Activated naive CD4-positive, alpha-beta T cell (primary cell): ENCODE measurements at places on chromosomes 5 and 9.

DNA sequence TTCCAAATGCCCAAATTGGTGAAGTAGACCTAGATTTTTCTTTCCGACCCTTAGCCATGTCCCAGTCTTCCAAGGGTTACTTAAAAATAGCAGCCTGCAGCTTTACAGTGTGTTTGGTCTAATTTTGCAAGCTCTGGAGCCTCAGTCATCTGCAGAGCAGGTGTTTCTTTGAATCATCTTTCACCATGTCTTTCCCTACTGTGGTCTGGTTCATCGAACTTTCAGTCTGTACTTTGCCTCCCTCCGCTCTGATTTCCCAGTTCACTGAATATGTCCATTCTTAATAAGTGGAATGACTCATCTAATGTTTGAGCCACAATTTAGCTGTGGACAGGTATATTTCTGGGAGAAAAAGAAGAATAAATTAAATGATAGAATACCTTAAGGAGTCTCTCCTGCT lies 1060.7 kb downstream of the EFNA5 start:
- DNase-seq: no peak

GRCh38 chr5:79263290-79263689 lies 27.4 kb downstream of the JMY start:
- no peak for DNase-seq

DNA sequence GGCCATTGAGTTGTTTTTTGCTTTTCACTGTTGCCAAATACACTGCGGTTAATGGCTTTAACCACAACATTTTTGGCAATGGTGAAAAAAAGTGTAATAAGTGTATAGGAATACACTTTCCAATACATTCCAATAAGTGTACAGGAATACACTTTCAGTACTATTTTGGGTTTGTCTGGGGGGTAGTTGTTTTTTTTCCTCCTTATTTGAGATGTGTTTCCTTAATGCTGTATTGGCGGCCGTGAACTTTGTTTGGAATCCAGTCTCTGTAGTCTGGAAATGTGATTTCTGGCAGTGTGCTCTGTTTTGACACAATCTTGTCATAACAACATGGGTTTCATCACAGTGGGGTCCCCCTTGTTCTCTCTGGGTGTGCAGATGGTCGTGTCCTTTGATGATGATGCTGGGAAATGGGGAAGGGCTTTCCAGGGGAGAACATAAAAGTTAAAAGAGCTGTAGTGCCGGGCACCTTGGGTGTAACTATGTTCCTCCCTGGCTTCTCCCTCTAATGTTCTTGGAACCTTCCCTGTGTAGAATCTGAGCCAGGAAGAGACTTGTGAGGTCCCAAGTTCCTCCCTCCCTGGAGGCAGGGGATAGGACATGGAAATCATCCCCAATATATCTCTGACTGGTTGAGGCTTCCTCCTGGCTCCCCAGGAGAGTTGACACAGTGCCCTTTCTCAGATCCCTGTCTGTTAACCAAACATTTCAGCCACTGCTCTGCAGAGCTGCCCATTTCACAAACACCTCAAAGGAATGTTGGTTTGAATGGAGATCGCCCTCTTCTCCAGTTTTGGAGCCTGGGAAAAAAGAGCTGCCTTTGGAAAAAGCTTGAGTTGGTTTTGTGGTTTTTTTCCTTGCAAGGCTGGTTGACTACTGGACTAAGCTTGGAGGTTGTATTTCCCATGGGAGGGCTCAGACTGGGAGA lies 44.8 kb downstream of the RCL1 start:
- DNase-seq: no peak

DNA sequence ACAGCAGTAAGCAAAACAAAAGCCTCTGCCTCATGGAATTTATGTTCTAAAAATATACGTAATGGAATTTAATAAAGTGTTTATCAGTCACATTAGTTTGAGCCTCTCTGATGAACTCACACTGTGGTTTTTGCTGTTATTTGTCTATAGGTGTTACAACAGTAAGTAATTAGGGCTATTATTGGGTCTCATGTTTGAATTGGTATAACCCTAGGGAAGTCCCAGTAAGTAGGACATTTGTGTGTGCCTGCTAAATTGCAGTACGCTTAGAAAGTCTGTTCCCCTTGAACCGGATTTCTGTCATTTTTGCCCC lies 197.6 kb downstream of the NR3C1 start:
- no peak for DNase-seq

DNA sequence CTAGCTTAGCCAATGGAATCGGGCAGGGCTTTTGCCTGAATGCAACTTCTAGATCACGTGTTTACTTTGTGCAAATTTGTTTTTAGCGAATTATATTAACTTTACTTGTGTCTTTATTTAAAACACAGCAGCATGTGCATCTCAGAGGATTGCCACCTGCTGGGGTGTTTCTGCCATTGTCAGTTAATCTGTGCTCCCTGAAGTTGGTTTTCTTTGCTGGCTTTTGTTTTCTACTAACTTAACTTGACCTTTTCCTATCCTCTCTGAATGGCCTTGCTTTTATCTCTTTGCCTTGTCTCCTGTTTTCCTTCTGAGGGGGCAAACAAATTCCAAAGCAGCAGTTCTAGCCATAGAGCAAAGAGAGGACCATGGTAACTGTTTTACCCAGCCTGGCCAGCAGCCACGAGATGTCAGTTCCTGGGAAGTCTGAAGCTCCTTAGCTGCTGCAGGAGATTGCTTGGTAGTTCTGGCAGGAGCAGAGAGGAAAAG lies 67.6 kb downstream of the ARHGEF28 start:
- no peak for DNase-seq

GRCh38 chr5:50867140-50867539 lies 200.7 kb downstream of the PARP8 start:
- no peak for DNase-seq

- no peak for DNase-seq
Observed at GRCh38 chr5:154577416-154577815, 99.4 kb upstream of the HAND1 start.

- no peak for DNase-seq
Observed at GRCh38 chr5:150014456-150014855, 13.9 kb downstream of the HMGXB3 start.

- DNase-seq: no peak
Observed at GRCh38 chr5:16082053-16082452, 97.5 kb downstream of the MARCHF11 start.

DNA sequence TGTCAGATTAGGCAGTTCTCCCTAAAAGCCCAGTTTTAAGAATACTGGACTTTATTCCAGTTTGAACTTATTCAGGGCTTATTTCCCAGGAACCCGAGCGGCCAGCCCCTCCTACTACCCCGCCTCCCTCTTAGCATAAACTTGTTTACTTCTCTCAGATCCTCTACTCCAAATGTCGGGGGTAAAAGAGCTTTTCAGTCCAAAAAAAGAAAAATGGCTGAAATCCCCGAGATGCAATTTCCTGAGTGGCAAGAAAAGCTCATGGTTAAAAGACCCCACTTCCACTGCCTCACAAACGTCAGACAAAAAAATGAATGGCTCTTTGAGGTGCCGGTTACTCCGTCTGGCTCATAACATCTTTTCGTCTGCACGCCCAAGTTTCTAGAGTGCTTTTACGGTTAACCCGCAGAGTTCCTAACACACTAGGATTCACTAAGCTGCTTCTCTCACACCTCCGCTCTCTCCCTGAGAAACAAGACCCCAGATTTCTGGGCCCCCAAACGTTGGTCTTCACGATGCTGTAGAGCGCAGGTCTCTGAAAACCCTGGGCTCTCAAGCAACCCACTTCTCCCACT lies 402 bp downstream of the BRD8 start:
- DNase-seq: no peak

DNA sequence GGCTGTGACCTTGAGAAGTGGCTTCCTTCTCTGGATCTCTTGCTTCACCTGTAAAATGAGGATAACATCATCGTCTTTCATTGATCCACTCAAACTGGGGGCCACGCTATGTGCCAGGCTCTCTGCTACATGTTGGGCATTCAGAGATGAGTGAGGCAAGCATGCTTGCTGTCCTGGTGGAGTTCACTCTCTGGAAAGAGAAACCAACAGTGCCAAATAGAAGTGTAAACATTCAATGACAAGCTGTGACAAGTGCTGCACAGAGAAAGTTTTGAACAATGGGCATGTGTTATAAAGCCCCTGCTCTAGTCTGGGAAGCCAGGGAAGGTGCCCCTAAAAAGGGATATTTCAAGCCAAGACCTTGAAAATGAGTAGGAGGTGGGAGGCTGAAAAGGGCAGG lies 50.9 kb upstream of the AFAP1L1 start:
- DNase-seq: no peak

DNA sequence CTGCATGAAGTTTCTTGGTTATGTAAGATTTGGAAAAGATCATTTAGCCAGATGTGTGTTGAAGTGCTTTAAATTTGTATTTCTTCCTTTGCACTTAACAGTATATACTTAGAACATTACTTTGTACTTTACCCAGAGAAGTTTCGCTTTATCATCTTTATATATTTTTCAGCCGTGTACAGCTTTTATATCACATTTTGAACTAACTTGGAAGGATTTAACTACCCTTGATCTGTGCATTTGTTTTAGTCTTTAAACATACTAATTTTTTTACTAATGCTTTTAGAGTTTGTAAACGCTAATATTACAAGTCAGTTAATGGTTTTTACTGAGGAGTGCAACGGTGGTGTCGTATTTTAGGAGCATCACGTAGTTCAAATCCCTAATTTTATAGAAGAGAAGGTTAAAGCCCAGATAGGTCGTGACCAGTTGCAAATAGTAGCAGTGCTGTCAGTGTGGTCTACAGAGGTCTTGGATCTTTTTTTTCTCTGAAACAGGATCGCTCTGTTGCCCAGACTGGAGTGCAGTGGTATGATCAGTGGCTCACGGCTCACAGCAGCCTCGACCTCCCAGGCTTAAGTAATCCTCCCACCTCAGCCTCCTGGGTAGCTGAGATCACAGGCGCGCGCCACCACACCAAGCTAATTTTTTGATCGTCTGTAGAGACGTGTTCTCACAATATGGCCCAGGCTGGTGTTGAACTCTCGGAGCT lies 2.0 kb downstream of the MATR3 start:
- DNase-seq: no peak

DNA sequence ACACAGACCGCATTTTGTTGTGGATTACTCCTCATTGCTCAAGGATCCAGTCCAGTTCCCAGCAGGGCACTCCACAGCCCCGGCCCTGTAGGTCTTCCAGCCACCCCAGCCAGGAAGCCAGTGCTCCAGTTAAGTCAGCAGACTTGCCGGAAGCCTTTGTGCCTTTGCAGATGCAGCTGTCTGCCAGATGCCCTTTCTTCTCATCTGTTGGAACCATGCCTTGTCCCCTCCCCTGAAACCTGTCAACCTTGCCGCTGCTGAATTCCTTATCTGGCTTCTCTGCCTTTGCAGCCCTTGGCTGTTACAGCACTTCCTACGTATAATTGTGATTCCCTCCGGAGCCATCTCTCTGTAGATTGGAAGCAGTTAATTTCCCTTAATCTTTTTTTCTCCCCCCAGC lies 28.4 kb downstream of the PSAT1 start:
- no peak for DNase-seq

DNA sequence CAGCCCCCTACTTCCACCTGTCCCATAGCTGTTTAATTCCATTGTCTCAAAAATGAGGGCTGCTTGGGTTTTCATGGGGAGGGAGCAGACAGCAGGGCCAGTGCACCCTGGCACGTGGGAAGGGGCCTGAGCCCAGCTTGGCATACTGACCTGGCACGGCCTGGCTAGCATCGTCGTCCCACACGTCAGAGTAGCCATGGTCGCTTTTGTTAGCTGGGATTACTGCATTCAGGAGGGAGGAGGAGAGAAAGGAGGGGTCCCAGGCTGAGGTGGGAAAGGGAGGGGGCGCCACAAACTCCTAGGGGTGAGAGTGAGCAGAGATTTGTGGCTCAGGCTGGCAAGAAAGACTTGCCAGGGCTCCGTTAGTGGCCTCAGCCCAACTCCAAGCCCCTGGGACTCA lies 21.1 kb upstream of the CYSTM1 start:
- DNase-seq: no peak

DNA sequence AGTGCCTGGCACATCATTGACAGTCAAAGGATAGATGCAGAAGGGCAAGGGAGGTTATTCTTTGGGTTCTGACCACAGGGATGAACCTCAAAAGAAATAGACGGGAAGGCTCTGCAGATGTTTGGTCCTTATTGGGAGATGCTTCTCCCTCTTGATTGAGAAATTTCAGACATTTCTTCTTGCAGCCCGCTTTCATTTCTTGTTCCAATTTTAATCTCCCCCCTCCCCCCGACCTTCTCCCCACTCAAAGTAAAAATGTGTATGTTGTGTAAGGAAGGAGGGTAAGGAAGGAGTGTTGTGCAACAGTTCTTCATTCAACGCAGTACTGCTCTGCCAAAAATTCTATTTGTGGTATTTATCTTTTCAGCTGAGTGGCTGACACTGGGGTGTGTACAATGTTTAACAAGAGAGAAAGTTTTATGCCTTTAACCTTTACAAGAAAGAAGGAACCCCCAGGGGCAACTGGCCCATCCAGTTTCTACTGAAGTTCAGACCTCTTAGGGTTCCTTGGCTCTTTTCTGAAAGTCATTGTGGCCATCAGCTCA lies 46.3 kb upstream of the TNFSF15 start:
- DNase-seq: no peak

GRCh38 chr5:140106805-140107311 lies 7.1 kb upstream of the PURA start:
- DNase-seq: no peak
